HTR-8/SVneo (cell line): ENCODE measurements at places on chromosomes 3 and 15.

DNA sequence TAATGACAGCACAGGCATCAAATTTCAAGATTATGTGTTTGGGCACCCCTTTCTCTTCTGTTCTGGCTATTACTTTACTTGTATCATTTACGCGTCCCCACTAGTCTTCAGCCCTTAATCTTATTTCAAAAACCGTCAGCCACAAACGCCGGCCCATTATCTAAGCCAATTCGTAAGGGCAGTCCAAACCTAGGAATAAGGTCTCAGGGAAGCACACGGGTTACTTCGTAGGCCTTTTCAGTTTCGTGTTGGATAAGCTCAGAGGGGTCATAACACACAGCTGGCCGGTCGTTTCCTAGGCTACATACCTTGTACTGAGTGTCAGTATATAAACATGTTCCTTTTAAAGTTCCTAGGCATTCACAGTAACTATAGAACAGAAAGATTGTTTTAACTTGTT, 5.1 kb upstream of the DNAAF4 start:
- DNase-seq: no peak

GRCh38 chr15:101540480-101541239, 51.2 kb upstream of the PCSK6 start:
- peak; percentile 30 for DNase-seq

DNA sequence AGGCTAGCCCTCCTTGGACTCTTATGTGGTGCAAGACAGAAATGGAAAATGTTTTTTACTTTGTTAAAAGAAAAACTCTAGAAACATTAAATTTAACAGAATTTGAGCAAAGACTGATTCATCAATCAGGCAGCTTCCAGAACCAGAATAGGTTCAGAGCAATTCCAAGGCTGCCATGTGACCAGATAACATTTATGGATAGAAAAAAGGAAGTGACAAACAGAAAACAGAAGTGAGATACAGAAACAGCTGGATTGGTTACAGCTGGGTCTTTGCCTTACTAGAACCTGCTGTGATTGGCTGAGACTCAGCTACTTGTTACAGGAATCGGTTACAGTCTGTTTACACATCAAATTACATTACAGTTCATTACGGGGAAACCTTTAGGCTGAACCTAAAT, 22.5 kb upstream of the OTOL1 start:
- DNase-seq: no peak

GRCh38 chr3:185851046-185851445, 26.2 kb upstream of the IGF2BP2 start:
- DNase-seq: no peak

- DNase-seq: no peak
These were observed 217.6 kb downstream of the SLCO3A1 start for GRCh38 chr15:92071045-92071634.

DNA sequence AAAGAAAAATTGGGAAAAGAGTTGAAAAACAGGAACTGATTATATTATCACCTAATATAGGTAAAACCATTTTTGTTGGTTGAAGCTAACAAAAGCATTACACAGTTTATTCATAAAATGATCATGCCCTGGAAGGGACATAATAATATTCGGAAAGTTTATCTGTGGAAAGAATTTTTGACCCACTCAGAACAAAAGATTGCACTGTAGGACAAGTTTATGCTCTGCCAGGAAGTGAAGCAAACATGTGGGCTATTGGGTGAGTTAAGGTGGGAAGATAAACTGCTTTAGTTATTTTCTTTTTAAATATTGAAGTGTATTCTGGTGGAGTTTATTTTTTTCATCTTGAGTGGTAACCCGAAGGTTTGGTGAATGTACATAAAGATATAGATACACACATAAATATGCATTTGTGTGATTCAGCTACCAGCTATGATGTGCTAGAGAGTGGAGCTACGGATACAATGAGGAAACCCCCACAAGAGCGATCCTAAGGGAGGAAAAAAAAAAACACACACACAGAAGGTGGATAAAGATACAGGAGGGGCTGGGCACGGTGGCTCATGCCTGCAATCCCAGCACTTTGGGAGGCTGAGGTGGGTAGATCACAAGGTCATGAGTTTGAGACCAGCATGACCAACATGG, 506.4 kb upstream of the THBS1 start:
- no peak for DNase-seq

DNA sequence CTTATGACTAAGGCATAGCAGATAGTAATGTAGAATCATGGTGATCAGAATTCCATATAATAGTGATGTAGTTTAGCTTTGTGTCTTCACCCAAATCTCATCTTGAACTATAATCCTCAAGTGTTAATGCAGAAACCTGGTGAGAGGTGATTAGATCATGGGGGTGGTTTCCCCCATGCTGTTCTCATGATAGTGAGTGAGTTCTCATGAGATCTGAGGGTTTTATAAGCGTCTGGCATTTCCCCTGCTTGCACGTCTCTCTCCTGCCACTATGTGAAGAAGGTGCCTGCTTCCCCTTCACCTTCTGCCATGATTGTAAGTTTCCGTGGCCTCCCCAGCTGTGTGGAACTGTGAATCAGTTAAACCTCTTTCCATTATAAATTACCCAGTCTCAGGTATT, 138.7 kb upstream of the CBLB start:
- no peak for DNase-seq

DNA sequence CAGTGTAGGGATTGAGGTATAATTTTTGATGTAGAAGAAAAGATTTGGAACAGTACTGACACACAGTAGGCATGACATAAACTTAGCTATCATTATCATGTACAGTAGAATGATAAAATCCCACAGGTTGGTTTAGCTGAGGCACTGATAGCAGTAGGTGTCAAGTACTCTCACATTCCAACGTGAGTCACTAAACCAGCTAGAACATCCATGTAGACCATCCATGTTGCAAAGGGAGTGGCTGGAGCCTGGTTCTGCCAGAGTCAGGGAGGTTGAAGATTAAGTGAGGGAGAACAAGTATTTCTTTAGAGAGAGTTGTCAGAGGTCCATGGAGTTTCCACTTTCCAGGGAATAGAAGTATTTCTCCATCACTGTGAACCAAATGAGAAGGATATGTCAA, 157.2 kb upstream of the TMEM108 start:
- no peak for DNase-seq

GRCh38 chr3:50594253-50594785, 17.3 kb downstream of the CISH start:
- DNase-seq: no peak
